ENCODE measurements at places on chromosomes 12 and 14.
A peak's percentile ranks its signal among the peaks of the same experiment; 100 is the strongest.

DNA sequence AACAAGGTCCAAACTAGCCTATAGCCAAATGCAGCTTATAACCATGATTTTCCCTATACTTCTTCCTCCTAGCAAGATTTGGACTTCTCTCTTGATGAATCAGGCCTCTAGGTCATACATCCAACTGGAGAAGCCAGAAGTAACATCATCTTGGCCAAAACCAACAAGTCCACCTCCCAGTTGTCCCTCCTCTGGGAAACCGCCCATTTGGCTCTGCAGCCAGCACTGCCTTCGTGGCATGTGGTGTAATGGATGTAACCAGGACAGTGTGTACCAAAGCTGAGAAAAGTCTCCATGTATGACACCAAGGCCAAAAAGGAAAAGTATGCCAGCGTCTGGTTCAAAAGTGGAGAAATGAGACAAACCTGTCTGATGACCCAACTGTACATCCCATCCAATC, 59.3 kb upstream of the VASH1 start:
- DNase-seq = no peak

DNA sequence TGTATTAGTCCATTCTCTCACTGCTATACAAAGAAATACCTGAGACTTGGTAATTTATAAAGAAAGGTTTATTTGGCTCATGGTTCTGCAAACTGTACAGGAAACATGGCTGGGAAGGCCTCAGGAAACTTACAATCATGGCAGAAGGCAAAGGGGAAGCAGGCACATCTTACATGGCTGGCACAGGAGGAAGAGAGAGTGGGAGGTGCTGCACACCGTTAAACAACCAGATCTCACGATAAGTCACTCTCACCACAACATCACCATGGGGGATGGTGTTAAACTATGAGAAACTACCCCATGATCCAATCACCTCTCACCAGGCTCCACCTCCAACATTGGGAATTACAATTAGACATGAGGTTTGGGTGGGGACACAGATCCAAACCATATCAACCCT, 191.8 kb upstream of the PLXNC1 start:
- no peak for DNase-seq

DNA sequence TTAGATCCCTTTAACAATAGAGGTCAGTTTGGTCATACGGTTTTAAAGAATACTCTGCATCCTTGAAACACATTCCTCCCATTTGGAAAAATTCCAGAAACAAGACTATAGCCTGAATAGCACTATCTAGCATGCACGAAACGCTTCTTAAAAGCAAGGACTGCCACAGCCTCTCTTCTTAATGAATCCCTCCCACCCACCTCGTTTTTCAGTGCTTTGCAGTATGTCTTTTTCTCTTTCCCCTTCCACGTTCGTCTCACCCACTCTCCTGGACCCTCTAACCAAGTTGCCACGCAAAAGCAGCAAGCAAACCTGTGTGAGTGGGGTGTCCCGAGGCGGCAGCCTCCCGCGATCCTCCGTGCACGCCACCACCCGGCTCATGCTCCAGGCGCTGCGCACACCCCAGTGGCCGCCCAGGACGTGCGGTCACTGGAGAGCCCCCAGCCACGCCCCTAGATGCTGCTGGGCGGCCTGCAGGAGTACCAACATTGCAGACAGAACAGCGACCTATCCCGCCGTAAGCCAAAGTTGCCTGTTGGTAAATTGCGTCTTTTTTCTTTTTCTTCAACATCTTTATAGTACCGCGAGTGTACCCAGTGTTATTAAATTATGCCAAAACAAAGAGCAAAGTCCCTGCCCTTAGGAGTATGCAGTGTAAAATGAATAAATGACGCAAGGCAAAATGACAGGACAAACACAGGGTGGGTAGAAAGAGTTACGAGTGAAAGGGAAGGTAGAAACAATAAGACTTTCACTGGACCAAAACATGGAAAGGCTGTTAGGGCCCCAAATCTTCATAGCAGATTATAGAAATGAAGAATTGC, at the start of gene SLC38A4:
SLC38A4 (minus strand) TSS at position 407 of the 824 bp plus-strand sequence. CDS start 32,926 bp downstream, outside the sequence.
- DNase-seq = no peak

DNA sequence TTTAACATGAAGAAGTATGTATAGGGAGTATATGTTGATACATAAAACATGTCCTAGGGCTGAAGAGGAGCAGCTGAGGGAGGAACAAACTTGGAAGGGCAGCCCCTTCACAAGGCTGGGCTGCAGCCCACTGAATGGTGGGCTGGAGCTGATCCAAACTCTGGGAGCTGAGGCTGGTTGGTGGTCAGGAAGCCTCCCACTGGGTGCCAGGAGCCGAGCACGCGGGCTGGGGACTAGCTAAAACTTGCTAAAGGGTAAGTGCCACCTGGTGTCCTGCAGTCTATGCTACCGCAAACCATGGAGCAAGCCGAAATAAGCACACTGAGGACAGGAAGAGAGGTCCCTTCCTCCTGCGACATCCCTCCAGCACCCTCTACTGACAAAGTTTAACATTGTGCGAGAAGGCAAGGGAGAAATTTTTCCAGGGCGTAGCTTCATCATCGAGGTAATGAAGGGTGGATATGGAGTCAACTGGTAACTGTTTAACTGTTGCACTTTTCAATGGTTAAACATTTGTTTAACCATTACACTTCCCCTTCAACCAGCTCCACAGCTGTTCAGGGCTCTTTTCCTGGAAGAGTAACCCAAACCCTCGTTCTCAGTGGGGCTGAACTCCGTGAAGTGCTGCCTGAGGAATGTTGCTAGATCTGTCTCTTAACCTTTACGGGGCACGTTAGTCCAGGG, 42.2 kb downstream of the EGLN3 start:
- peak; percentile 3 for DNase-seq

DNA sequence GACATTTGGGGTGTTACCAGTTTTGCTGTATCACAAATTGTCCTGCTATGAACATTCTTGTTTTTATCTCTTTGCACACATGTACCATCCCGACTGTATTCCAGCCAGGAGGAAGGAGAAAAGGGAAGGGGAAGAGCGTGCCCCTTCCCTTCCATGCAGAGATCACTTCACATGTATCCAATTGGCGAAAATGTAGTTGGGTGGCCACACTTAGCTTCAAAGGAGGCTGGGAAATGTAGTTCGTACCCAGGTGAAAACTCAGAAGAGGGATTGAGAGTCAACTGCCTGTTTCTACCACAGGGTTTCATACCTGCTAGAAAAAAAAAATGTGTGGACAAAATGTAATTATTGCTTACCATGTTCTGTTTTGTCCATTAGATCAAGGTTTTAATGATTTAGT, 189.1 kb upstream of the PELI2 start:
- no peak for DNase-seq

- no peak for DNase-seq
These were observed 164.1 kb downstream of the ZFP36L1 start for GRCh38 chr14:68628605-68629310.

GRCh38 chr12:93657071-93657470, 20.1 kb upstream of the CRADD start:
- DNase-seq = peak; percentile 14

- DNase-seq = no peak
These were observed 20.1 kb downstream of the TSPAN9 start for GRCh38 chr12:3097186-3097804.

DNA sequence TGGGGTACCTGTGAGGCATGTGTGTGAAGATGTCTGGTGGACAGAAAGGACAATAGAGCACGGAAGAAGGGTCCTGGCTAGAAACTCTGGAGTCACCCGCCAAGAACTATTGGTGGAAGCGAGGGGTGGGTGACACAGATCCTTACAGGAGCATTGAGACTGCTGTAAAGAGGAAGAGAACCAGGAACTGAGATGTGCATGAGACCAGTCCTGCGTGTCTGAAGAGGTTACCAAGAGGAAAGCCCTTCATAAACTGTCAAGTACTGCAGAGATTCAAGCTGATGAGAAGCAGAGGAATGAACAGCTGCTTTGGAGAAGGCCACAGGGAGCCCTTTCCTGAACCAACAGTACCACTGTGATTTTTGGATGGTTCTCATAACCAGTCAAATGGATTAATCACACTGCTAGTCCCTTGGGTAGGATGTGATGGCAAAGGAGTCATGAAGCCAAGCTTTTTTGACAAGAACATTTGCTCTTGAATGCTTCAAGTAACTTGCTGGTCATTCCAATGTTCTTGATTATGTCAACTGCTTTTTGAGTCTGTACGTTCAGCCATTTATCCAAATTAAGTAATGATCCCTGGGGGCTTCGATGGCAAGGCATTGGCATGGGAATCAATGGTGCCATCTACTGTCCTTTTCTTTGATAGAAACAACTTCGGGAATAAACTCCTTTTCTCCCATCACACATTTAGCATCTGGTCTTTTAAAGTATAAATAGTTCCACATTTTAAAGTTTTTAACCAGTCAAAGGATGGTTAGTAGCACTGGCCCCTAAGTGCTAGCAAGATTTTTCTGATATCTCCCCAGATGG, 42.9 kb downstream of the GPR135 start:
- peak; percentile 37 for DNase-seq

DNA sequence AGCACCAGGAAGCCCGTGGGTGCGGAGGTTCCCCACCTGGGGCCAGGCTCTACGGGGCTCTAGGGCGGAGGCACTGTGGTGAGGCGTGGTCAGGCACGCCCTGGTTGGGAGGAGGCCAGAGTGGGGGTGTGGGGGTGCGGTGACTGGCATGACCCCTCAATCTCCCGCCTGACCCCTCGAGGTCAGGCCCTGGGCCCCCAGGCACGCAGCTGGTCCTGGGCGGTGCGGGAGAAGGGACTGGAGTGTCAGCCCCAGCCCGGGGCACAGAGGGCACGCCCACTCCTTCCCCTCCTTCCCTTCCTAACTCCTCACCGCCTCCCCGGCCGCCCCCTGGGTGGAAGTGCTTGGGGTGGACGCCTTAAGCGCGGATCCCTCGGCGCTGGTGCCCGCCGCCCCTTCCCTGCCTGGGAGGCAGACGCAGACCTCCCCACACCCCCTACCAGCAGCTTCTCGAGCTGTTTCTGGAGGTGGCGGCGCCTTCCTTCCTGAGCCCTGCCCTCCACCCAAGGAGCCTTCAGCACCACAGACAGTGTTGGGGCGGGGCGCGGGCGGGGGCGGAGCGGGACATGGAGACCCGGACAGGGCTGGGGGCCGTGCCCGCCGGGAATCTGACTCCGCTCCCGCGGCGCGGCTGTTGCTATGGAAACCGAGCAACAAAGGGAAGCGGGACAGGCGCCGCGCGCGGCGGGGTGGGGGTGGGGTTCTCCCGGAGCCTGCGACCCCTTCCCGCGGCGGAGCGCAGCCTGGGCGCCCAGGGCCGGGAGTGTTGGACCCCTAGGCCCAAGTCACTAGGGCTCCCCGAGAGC, 741 bp upstream of the CRIP2 start:
- DNase-seq = peak; percentile 70

- no peak for DNase-seq
These were observed 25.7 kb downstream of the JAG2 start for GRCh38 chr14:105142651-105143450.

DNA sequence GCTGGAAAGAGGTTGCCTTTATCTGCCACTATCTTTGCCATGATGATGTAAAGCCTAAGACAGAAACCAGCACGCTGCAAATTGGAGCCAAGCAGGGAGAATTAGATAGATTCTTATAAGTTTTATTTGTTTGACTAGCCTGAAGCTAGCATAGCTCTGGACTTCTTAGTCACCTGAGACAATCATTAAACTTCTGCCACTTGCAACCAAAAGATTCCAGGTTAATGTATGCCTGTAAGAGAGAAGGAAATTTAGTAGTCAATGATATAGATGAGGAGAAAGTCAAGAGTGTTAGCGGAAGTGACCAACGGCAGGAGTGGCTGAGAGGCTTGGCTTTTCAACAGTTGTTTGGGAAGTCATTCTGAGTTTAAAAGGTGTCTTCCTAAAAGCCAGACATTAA, 1106.6 kb downstream of the VRK1 start:
- DNase-seq = no peak

DNA sequence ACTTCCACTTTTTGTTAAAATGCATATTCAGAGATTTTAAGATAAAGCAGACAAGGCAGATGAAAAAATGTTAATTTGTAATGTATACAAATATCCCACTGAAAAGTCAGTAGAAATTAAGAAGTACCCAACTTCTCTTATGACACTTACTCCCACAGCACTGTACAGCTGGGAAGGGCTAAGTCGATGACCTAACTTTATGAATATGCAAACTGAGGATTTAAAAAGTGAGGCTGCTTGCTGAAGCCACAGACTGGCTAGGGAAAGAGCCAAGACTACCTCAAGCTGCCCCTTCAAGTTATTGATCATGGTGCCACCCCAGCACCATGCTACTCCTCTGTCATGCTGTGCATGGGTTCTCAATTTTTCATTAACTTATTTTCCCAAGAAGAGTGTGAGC, 17.0 kb downstream of the PPM1H start:
- DNase-seq = no peak

GRCh38 chr12:47107446-47107845, 27.7 kb upstream of the AMIGO2 start:
- DNase-seq = no peak

GRCh38 chr12:68317047-68317667, 15.0 kb downstream of the MDM1 start:
- peak; percentile 68 for DNase-seq

- no peak for DNase-seq
These were observed 198.7 kb downstream of the DACT1 start for GRCh38 chr14:58836303-58836974.

GRCh38 chr14:21101802-21102413, 1.0 kb downstream of the TMEM253 start:
- DNase-seq = peak; percentile 51

DNA sequence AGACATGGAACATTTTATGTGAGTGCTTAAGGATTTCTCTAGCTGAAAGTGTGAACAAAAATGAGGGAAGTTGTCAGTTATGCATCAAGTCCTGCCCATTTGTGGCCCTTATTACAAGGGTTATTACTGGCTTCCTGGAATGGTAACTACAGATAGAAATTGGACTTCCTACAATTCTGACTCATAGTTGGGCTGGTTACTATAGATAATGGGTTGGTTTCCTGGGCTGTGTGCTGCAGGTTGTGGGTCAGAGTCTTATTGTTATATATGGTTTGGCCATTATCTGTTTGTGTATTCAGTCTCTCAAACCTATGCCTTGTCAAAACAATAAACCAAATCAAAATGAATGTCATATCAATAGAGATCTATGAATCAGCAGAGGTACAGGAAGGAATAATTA, 313.7 kb downstream of the ADAMTS20 start:
- DNase-seq = peak; percentile 7

GRCh38 chr14:29039171-29039570, 272.6 kb downstream of the FOXG1 start:
- DNase-seq = no peak

- no peak for DNase-seq
These were observed 120.0 kb upstream of the MDM1 start for GRCh38 chr12:68452078-68452715.

- DNase-seq = no peak
These were observed 18.7 kb downstream of the VASH1 start for GRCh38 chr14:76780058-76780345.
